AML-193 (cell line): ENCODE measurements at places on chromosomes 2 and 18.

GRCh38 chr2:73856214-73856613 is 27.5 kb downstream of the STAMBP start:
- no peak for DNase-seq

GRCh38 chr2:31967790-31968189 is 43.0 kb downstream of the MEMO1 start:
- no peak for DNase-seq

GRCh38 chr18:11078491-11078890 is 70.9 kb downstream of the PIEZO2 start:
- DNase-seq = no peak

DNA sequence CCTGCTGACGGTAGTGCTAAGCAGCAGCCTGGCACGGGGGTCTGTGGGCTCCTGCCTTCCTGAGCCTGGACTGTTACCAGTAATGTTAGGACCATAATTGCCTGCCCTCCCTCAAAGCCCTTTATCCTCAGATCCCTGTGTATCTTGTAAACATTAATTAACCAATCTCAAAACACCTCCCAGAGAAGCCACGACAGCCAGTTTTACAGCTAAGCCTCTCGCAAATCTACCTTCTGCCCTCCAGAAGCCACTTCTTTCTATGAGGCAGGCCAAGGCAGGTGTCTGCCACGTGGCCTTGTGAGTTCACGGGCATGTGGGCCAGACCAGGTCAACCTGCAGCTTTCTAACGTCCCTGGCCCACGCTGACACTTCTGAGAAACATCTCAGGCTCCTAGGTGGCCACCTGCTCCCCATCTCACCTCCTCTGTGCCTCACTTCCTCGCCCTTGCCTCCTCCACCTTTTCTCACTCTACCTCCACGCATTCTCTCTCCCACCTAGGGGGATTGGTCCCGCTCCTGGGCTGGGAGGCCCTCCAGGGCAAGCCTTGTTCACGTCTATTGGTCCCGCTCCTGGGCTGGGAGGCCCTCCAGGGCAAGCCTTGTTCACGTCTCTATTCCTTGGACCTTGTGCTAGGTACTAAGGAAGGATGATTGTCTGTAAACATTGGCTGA is 64.3 kb downstream of the EDAR start:
- DNase-seq = no peak

DNA sequence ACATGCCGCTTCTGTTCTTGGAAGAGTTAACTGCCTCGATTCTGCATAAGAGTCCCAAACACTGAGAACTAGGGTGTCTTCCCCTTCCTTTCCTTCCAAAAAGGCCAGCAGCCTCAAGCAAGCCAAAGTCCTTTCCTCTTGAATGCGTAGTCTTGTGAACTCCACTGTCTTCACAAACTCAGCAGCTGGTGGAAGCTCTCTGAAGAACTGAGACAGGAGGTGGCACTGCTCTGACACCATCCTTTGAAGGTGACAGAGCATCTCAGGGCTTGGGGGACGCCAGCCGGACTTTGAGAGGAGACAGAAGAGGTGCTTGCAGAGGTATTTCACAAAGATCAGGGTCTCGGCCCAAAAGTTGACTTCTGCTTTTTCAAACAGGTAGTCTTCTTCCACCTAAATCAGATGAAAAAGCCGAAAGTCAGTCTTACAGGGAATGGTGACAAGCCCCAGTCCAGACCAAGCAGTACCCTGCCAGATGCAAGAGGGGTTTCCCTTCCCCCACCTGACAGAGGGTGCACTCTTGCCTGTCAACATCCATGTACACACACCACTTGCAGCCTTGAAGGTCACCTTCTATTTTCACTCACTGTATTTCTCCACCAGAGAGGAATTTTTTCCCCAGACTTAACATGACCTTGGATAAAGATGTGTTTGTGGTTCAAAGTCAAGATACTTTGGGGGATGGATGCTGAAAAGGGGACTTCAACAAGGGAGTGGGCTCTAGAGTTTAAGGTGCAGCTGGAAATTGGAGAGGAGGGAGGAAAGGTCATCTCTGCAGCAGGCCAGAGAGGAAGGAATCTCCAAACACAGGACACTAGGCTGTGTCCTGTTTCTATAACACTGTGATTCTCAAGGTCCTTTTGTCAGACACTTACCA is 4.8 kb upstream of the ZFP36L2 start:
- DNase-seq = no peak

DNA sequence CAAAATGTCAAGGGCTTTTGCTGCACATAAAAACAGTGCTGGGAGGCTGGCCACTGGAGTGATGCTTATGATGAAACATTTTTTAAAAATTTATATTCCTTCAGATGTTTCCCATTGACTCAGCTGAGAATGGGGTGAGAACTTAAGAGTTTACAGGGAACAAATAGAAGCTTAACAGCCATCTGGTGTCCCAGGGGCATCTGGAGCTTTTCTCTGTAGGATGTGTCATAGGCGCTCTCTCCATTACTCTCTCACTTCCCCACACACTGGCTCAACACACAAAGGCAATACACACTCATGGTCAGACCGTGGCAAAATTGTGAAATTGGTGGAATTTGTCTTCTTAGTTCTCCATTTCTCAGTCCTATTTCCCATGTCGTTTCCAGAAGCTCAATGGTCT is 783.1 kb upstream of the LRRTM1 start:
- no peak for DNase-seq

DNA sequence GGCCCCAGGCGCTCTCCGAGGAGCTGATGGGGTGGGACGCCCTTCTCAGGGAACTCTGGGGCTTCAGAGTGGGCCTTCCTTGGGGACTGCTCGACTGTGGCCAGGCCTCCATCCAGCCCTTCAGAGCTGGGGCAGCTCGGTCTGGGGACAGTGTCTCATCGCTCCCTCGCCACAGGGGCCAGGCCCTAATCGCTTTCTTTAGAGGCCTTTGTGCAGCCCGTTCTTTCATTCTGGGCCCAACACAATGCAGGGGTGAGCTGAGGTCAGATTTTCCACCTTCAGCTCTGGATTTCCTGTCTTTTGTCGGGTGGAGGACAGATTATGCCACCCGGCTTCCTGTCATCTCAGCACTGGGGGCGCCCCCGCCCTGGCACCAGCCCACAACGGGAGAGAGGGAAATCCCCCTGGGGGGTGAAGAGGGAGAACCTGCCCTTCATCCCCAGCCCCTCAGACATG is 25.2 kb downstream of the MYCN start:
- DNase-seq = no peak

DNA sequence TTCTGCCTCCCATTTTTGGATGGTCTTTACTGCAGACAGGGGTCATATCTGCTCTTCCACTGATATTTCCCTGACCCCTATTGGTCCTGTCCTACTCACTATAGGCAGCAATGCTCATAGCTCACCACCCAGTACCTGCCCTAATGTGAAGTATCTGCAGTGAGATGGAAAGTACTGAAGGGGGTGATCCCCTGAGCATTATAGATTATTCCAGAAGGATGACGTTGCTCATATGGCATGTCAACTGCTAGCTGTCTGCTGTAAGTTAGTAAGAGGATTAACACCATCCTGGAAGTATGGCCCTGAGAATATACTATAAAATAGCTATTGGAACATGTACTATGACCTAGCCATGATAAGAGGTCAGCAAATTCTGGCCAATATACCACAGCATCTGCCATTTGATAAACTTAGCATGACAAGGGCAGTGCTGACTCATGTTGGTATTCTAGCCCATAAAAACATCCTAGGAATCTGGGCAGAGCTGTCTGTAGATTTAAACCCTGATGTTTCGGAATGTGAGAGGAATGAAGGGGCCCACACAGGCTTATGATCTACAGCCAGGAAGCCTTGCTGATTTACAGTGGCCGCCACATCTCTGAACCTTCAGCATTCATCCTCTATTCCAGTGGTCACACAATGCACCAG is 451.4 kb downstream of the TNS1 start:
- DNase-seq = no peak

GRCh38 chr2:216960671-216961268 is 100.9 kb upstream of the TNP1 start:
- no peak for DNase-seq

GRCh38 chr18:44771956-44772917 is 91.5 kb downstream of the SETBP1 start:
- no peak for DNase-seq

- no peak for DNase-seq
Measured at GRCh38 chr2:6312367-6312766, 553.3 kb downstream of the CMPK2 start.

DNA sequence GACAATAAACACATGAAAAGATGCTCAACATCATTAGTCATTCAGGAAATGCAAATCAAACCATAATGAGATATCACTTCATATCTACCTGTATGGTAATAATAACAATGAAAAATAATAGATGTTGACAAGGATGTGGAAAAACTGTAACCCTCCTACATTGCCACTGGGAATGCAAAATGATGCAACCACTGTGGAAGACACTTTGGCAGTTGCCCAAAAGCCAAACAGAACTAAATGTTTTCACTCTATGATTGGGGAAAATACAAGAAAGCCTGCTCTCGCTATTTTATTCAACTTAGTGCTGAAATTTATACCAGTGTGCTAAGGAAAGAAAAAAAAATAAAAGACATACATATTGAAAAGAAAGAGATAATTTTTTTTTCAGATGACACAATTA is 934.5 kb downstream of the CNTNAP5 start:
- no peak for DNase-seq

DNA sequence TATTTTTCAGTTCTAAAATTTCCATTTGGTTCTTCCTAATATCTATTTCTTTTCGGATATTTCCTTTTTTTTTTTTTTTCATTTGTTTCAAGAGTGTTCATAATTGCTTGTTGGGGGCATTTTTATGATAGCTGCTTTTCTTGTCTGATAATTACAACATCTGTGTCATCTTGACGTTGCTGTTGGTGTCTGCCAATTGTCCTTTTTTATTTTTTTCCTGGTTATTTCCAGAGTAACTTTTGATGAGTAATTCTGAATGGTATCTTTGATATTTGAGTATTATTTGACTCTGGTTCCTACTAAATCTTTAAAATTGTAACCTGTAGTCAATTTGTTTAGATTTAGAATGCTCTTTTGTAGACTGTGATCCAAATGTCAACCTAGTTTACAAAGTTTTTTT is 51.3 kb upstream of the CHRNA1 start:
- DNase-seq = no peak

GRCh38 chr2:154686162-154686561 is 12.3 kb upstream of the KCNJ3 start:
- no peak for DNase-seq

GRCh38 chr18:76911440-76911839 is 89.1 kb downstream of the ZNF236 start:
- DNase-seq = no peak

- DNase-seq = no peak
Measured at GRCh38 chr2:30511122-30512083, 64.4 kb downstream of the LCLAT1 start.

- DNase-seq = peak; percentile 56
Measured at GRCh38 chr2:73290049-73290839, 3.1 kb downstream of the EGR4 start.

GRCh38 chr2:4369826-4370419 is 666.5 kb downstream of the DCDC2C start:
- DNase-seq = no peak

DNA sequence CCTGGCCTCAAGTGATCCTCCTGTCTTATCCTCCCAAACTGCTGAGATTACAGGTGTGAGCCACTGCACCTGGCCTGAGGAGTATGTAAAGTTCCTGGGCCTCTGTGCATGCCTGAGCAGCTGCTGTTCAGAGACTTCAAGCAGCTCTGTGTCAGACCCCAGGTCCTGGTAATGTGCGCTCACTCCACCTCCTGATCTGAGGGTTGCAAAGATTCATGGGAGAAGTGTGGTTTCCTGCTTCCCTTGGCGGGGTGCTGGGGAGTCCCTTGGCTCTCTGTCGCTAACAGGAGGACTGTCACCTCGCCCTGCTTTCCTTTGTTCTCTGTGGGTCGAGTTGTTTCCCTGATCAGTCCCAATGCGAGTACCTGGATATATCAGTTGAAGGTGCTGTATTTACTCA is 8.6 kb upstream of the IL36A start:
- no peak for DNase-seq

- no peak for DNase-seq
Measured at GRCh38 chr18:49059028-49059834, 108.5 kb upstream of the SMAD7 start.

- DNase-seq = no peak
Measured at GRCh38 chr2:69693775-69694450, 48.0 kb upstream of the ANXA4 start.

DNA sequence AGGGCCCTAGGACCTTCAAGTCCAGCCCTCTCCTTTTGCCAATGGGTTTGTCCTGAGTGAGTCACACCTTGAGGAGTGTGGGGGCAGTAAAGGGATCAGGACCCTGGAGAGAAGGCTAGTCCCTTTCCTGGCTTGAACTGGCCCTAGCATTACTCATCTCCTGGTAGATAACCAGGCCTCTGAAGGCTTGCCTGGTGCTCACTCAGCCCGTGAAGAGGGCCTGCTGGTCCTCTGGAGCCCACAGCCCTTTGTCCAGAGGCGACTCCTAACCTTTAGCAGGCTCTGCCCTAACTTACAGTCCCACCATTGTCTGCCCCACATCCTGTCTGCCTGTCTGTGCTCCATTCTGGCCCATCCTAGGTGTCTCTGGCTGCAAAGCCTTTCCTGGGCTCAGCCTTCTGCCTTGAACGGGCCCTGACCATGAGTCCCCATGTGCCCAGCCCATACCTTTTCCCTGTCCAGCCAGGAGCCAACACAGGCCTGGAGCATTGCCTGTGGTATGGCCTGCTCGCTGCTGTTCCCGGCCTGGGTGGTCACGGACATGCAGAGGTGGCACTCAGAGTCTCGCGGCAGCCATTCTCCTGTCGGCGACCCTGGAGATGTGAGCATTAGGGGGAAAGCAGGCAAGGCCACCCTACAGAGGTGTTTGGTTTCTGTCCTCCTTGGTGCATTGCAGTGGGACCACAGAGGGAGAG is 5.0 kb downstream of the SFTPB start:
- DNase-seq = no peak

DNA sequence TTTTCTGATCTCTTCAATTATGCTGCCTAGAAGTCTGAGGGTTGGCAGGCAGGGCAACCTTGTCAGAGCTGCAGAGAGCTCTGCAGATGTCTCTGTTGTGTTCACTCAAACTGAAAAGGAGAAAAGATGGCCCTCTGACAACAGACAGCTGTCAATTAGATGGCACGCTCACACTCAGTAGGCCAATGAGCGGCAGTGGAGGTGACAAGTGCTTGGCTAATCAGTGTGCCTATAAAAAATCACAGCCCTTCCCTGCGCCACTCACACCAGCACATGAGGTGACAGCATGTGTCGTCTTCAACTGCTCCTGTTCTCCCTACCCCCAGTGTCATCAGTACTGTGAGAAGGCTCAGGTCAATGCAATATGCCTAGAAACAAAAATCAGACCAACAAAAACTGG is 203.9 kb downstream of the TCF4 start:
- no peak for DNase-seq

DNA sequence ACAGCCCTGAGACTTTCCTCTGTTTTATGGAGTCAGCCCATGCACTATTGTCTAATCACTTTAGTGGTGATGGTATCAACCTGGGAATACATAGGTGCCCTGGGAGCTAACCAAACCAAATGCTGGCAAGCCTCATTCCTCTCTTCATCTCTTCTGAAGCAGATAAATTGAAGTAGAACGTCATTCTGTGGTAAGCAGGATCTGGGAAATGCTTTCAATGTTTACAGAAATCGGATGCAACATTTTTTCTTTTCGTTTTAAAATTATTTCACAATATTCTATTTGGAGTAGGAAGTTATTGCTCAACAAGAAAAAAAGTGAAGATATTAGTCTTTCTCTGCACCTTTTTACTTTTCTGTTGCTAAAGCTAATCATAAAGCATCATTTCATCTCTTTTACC is 114.2 kb downstream of the RBMS1 start:
- peak; percentile 73 for DNase-seq

- DNase-seq = no peak
Measured at GRCh38 chr2:233799087-233799665, 21.0 kb downstream of the MROH2A start.

- no peak for DNase-seq
Measured at GRCh38 chr2:69138247-69138772, 125.3 kb downstream of the ANTXR1 start.
